ENCODE measurements at places on chromosomes 12 and 14.

- no peak for DNase-seq
Observed at GRCh38 chr12:15863984-15864383, 18.2 kb upstream of the STRAP start.

DNA sequence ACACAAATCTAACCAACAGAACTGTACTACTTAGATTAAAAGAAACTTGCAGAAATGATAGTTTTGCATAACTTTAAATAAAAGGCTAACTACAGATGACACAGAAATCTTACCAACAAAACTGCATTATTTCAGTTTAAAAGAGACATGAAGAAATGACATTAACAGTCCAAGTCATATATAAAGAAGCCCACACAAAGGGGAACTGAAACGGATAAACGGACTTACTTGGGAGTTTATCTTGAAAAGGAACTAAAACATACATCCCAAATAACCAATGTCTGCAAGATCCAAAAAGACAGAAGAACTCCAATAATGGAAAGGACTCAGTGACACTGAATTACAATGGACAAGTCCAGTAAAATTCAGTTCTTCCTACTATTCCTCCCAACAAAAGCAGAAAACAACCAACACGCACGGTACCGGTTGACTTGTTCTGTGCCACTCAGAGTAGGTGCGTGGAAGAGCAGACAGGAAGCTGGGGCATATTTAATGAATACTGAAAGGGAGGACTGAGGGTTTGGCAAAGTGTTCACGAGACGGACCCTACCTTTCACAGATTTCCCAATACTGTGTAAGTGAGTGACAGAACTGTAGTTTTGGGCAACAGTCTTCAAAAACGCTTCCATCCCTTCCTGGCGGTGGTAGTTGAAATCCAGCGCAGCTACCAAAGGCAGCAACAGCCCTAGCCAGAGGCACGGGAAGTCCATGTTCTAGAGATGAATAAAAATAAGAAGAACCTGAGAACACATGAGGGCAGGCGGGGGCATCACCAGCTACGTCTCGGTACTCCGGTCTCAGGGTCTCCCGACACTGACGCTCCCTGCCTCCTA is 627 bp downstream of the CPM start:
- DNase-seq, result no peak

- DNase-seq, result no peak
Observed at GRCh38 chr12:94879542-94879941, 124.0 kb downstream of the NDUFA12 start.

DNA sequence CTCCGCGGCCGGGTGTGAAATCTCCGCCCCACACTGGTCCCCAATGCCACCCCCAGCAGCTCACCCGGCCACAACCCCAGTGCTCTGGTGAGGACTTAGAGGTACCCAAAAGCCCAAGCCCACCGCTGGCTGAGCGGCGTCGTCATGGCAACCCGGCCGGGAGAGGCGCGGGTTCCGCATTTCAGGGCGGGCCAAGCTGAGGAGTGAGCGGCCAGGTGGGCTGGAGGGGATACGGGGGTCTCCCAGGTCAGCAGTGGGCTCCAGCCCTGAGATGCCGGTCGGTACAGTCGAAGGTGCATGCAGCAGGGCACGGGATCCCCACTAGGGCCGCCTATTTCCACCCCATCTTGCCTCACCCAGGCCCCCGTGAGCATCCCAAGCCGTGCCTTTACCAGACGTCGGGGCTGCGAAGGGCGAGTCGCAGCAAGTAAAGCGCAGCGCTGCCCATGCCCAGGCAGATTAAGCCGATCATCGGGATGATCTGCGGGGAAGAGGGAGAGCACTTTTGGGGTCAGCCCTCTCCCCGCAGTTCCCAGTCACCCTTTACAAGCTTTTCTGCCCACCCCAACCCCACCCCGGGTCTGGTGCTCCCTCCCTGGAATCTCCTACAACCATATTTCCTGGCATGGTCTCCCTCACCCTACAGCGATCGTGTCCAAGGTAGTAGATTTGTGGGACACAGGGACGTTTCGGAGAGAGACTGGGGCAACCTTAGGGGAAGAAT is 6.9 kb downstream of the SHMT2 start:
- DNase-seq, result peak; percentile 39

GRCh38 chr12:131171029-131171428 is 217.3 kb downstream of the ADGRD1 start:
- DNase-seq, result no peak

- no peak for DNase-seq
Observed at GRCh38 chr12:29796823-29797263, 13.1 kb upstream of the TMTC1 start.

DNA sequence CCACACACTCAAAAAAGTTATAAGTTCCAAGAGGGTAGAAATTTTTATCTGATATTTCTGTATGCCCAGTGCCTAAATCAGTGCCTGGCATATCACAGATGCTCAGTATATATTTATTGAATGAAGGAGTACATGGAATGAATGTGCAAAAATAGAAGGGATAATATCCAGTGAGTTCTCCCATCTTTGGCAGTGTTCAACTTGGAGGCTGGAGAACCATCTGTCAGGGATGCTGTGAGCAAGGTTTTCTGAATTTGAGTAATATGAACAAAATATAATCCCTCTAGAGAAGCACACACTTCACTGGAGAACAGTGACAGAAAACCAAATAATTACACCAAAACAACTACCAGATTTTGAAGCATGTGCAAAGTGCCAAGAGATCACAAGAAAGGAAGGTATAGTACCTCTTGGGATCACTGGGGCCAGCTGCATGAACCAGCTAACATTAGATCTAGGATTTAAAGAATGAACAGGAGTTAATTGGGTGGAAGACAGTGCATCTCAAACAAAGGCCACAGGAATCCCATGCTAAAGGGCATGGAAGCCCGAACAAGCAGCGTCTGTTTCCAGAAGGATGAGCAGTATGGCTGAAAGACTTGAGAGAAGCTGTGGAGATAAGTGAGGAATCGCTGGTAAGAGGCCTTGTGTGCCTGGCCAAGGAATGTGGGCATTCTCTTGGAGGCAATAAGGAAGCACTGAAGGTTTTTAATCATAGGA is 11.5 kb downstream of the SLC8A3 start:
- DNase-seq, result no peak

DNA sequence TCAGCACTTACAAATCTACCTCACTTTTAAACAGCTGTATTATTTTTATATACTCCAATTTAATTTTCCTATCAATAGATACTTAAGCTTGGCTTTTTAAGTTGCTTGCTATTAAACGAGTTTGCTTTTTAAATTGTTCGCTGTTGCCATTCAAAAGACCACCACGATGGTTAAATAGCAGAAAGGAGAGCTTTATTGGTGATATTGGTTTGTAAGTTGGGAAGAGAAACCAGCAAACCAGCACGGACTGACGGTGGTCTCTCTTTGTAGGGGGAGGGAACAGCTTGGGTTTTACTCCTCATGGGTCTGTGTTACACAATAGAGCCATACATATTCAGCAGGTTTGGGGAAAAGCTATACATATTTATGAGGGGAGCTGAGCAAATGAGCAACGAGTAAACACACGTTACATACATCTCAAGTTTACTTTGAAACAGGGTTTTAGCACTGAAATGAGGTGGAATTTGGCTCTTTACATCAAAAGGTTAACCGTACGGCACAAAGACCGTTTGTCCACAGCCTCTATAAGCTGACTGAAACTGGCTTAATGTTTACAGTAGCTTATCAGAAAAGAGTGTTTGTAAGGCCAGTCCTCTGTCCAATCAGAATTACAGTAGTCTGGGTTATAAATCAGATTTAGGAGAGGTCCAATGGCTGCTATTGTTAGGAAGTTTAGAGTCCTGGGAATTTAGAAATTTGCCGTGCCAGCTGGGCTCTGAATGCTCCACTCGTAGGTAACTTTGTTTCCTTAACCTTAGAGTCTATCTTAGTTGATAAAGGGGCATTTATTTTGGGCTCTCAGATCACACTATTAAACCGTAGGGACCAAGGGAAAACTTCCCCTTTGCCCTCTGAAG is 69.7 kb upstream of the DHRS4 start:
- no peak for DNase-seq

GRCh38 chr14:74492776-74493342 is at the start of gene NPC2:
TSS of gene NPC2 (minus strand) at chr14:74493305. CDS start at chr14:74493274, 31 bp downstream.
- no peak for DNase-seq

DNA sequence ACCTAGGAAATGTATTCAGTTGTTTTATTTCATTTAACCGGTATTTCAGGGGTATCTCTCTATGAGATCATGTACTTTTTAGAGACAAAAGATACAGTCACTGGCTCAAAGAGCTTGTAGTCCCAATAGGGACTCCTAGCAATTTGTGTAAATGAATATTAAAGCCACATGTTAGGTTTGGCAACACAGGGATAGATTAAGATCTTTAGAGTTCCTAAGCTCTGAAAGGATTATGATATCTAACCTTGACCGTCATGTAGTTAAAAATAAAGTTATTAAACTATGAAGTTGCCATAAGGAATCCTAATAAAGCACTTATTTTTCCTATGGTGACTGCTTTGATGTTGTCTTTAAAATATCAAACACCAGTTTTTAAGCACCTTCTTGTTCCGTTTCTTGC is 100.4 kb upstream of the FGD4 start:
- DNase-seq, result no peak

DNA sequence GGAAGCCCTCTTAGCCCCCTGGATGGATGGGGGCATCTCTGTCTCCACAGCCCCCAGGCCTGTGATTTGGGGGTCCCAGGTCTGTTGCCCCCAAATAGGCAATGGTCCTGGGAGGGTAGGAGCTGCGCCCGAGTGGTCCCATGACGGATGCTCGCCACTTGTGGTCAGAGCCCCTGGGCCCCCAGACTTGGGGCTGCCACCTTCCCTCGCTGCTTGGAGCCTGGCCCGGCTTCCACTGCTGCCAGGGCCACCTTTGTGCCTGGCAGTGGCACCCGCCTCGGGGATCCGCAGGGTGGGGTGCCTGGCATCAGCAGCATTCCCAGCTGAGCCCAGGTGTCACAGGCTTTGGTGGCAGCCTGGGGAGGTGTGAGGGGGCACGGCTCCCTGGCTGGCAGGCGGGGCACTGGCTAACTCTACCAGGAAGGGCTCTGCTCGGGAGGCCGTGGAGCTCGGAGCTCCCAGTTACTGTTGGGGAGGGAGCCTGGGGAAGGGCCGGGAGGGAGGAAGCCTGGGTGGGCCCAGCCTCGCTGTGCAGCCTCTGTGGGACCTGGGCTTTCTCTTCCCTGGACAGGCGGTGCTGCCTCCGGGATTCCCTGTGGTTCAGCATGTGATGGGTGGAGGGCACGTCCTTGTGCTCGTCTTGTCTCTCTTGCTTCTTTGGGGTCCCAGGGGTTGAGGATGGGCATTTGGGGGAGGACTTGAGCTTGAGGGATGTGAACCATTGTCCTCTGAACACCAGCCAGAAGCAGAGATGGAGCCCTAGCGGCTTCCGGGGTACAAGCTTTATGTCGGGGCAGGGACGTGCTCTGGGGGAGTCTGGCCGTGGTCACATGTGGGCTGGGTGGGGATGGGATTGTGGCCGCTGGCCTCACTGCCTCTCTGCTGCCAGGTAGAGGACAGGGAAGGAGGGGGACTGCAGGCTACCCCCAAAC is 5.4 kb downstream of the KIF26A start:
- DNase-seq, result peak; percentile 20

DNA sequence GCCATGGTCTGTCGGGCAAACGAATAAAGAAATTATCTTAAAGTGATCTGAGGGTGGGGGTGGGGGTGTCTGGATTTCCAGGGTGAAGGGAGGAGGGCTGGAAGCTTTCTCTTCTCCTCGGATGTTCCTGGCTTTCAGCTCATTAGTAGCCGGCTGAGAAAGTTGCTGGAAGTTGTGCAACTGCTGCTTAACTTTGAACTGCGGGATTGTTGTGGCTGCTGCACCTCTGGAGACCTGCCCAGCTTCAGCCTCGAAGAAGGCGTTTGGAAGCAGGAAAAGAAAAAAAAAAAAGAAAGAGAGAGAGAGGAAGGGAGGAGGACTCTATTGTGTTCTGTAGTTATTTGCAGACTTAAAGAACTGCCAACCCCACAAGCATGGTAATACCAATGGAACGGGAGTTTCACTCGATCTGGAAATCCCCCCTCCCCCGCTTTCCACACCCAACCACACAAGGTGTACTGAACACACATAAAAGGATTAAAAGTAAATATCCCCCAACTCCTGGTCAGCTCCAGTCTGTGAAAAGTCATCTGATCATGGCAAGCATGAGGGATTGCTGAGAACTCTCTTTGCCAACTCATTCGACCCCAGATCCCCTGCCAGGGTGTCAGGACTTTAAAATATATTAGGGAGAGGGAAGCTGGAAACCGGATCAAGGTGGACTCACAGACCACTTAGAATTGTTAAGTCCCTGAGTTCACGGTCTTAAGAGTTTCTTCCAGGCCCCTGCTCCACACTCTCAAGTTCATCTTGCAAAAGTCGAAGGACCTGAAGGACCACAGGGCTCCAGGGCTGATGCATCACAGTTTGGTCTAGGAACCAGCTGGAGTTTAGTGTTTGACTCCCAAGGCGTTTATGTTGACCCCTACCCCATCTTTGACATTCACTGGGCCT is at the start of gene RASSF9:
Gene RASSF9 (minus strand): TSS at position 213 of the 894 bp plus-strand sequence. CDS start 208 bp downstream, at position 5.
- DNase-seq, result no peak

DNA sequence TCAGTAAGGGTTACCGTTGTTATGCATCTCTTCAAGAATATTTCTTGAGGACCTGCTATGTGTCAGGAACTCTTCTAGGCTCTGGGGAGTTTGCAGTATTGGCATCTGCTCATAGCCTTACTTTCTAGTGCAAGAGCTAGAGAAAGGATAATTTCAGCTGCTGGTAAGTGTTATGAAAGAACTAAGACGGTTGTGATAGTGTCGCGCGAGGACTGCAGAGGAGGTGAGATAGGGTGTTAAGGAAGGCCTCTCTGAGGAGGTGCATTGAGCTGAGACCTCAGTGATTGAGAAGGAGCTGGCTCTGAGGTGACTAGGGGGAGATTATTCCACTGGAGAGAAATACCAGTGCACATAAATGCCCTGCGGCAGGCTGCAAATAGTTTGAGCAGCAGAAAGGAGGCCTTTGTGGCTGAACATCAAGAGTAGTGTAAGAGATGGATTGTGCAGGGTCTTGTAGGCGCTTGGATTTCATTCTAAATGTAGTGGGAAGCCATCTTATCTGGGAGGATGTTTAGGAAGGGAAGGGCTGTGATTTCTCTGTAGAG is 824 bp downstream of the DDX55 start:
- DNase-seq, result no peak

- no peak for DNase-seq
Observed at GRCh38 chr14:60622917-60623257, 26.4 kb downstream of the SIX1 start.

GRCh38 chr14:88882236-88882635 is 57.8 kb downstream of the TTC8 start:
- DNase-seq, result no peak

- DNase-seq, result no peak
Observed at GRCh38 chr14:85535991-85536832, 6.3 kb downstream of the FLRT2 start.

GRCh38 chr14:77459072-77459723 is 1.3 kb downstream of the AHSA1 start:
- DNase-seq, result peak; percentile 43

GRCh38 chr14:92527721-92528120 is 14.1 kb downstream of the RIN3 start:
- DNase-seq, result peak; percentile 21

DNA sequence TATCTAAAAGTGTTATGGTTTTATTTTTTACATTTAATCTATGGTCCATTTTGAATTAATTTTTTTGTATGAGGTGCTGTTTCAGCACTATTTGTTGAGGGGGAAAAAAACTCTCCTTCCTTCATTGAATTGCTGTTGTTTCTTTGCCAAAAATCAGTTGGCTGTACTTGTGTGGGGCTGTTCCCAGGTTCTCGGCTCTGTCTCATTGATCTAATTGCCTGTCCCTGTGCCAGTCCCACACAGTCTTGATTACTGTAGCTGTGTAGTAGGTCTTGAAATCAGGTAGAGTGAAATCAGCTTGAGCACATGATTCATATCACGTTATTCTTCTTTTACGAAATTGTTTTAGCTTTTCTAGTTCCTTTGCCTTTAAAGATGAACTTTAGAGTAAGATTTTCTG is 109.7 kb downstream of the ADGRD1 start:
- DNase-seq, result no peak

GRCh38 chr12:12079291-12079690 is 8.6 kb downstream of the BCL2L14 start:
- no peak for DNase-seq

All from activated naive CD8-positive, alpha-beta T cell treated with anti-CD3 and anti-CD28 coated beads, Interleukin-2, amount 10 ng/mL, durations not matched to agents 7 days and 5 days (primary cell).